ENCODE measurements at places on chromosomes 3 and 15. TPM values are rescaled to one million over a fixed set of nuclear protein-coding genes. Genes with fewer than 3 reads are reported as not detected.

The CPLX3 gene
- not detected for total RNA-seq

The POC1A gene
- total RNA-seq, result 32.3 TPM

The EEF1AKMT4 gene
- 4.7 TPM for total RNA-seq

The SPTBN5 gene
- total RNA-seq, result 0.21 TPM

The STRIT1 gene
- not detected for total RNA-seq

The NANOGP8 gene
- not detected for total RNA-seq

The TRAT1 gene
- total RNA-seq, result 54.5 TPM

The GHSR gene
- not detected for total RNA-seq

The ETV5 gene
- 0.52 TPM for total RNA-seq

The DPH6 gene
- total RNA-seq, result 10.1 TPM

The IGSF11 gene
- total RNA-seq, result 2.0 TPM

The AGTR1 gene
- not detected for total RNA-seq

The FILIP1L gene
- total RNA-seq, result 1.5 TPM

The PP2D1 gene
- total RNA-seq, result not detected

The GOLGA6A gene
- total RNA-seq, result not detected

The CYP19A1 gene
- total RNA-seq, result not detected

The FBXO40 gene
- total RNA-seq, result not detected

The C3orf85 gene
- total RNA-seq, result not detected

The PSTPIP1 gene
- 208 TPM for total RNA-seq

The LYSMD2 gene
- 20.6 TPM for total RNA-seq

The DPPA2 gene
- total RNA-seq, result not detected

The ADAMTSL3 gene
- total RNA-seq, result not detected

The ENTPD3 gene
- not detected for total RNA-seq

The CTXN2 gene
- total RNA-seq, result not detected

The SKIL gene
- 6.7 TPM for total RNA-seq

The GOLGA6L2 gene
- not detected for total RNA-seq

The P2RY13 gene
- not detected for total RNA-seq

The CPEB1 gene
- 0.29 TPM for total RNA-seq

The CIDEC gene
- total RNA-seq, result not detected

The LTK gene
- total RNA-seq, result 0.21 TPM

The MCTP2 gene
- total RNA-seq, result 26.2 TPM

The CD47 gene
- total RNA-seq, result 136 TPM

The SEMA3B gene
- 0.84 TPM for total RNA-seq

The CRTAP gene
- 21.2 TPM for total RNA-seq

The HRG gene
- not detected for total RNA-seq

The GOLGA8G gene
- not detected for total RNA-seq

The ABI3BP gene
- 0.16 TPM for total RNA-seq

The CYP1A1 gene
- total RNA-seq, result 4.7 TPM

The WNT7A gene
- total RNA-seq, result not detected

The WNT5A gene
- total RNA-seq, result not detected

The GATM gene
- 1.5 TPM for total RNA-seq

The KLHL6 gene
- total RNA-seq, result 27.4 TPM

The CDCP1 gene
- total RNA-seq, result 16.4 TPM

The ZIC1 gene
- not detected for total RNA-seq

The TKT gene
- 315 TPM for total RNA-seq

The TTLL13 gene
- not detected for total RNA-seq

The KIF7 gene
- total RNA-seq, result 0.21 TPM

The CCR8 gene
- 0.55 TPM for total RNA-seq

The LINGO1 gene
- total RNA-seq, result not detected

The CP gene
- total RNA-seq, result not detected

The GOLGA6D gene
- not detected for total RNA-seq

The LRRIQ4 gene
- total RNA-seq, result 0.16 TPM

The CCNB2 gene
- 112 TPM for total RNA-seq

The LRRN1 gene
- 1.7 TPM for total RNA-seq

Data from activated CD8-positive, alpha-beta T cell treated with anti-CD3 and anti-CD28 coated beads, Interleukin-2, amount 10 ng/mL, durations not matched to agents 7 days and 5 days (primary cell).